ENCODE measurements at places on chromosomes 2 and 18. TPM values are rescaled to one million over a fixed set of nuclear protein-coding genes. Genes with fewer than 3 reads are reported as not detected.
A peak's percentile ranks its signal among the peaks of the same experiment; 100 is the strongest.

- H3K4me3 ChIP-seq = no peak overlapping the region
- no peak overlapping the region for H3K27ac ChIP-seq
- H3K27me3 ChIP-seq = peaks cover 28% of the 10 kb centered on the region
These were observed 917 bp upstream of the PRKAG3 start for GRCh38 chr2:218832520-218832919.

- H3K36me3 ChIP-seq = peaks cover 23% of the 10 kb centered on the region
- peaks cover 35% of the 10 kb centered on the region for H3K4me1 ChIP-seq
- H3K4me3 ChIP-seq = peak overlapping the region; percentile 84
- H3K27ac ChIP-seq = peak overlapping the region; percentile 89
- no peak for DNase-seq
- H3K27me3 ChIP-seq = no peaks in the 10 kb centered on the region
These were observed 872 bp downstream of the RDH14 start for GRCh38 chr2:18559531-18560030.

DNA sequence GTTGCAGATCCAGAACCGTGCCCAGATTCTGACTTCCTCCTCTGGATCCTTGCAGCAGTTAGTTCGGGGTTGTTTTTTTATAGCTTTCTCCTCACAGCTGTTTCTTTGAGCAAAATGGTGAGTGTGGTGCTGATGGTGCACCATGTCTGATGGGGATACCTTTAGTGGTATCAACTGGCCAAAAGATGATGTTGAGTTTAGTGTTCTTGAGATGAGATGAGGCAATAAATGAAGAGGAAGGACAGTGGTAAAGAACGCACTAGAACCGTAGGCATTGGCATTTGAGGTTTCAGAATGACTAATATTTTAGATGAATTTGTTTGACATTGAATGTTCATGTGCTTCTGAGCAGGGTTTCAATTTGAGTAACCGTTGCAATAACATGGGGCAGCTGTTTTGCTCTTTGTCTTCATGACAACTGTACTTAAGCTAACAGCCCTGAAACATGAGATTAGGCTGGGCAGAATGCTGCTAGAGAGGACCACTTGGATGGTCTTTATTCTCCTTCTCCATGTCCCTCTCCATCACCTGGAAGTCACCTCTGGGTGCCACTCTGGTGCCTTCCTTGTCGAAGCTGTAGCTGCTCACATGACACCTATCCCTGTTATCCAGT, 3.9 kb downstream of the CTLA4 start:
- H3K27ac ChIP-seq = peak overlapping the region; percentile 99
- H3K36me3 ChIP-seq = peaks cover 67% of the 10 kb centered on the region
- no peaks in the 10 kb centered on the region for H3K27me3 ChIP-seq
- DNase-seq = peak; percentile 69

GAREM1 gene
- total RNA-seq = 0.35 TPM

GRCh38 chr2:240911641-240912265, 5.6 kb downstream of the CROCC2 start:
- no peaks in the 10 kb centered on the region for H3K36me3 ChIP-seq
- H3K4me3 ChIP-seq = no peak overlapping the region
- H3K27ac ChIP-seq = no peak overlapping the region
- H3K4me1 ChIP-seq = no peaks in the 10 kb centered on the region

DNA sequence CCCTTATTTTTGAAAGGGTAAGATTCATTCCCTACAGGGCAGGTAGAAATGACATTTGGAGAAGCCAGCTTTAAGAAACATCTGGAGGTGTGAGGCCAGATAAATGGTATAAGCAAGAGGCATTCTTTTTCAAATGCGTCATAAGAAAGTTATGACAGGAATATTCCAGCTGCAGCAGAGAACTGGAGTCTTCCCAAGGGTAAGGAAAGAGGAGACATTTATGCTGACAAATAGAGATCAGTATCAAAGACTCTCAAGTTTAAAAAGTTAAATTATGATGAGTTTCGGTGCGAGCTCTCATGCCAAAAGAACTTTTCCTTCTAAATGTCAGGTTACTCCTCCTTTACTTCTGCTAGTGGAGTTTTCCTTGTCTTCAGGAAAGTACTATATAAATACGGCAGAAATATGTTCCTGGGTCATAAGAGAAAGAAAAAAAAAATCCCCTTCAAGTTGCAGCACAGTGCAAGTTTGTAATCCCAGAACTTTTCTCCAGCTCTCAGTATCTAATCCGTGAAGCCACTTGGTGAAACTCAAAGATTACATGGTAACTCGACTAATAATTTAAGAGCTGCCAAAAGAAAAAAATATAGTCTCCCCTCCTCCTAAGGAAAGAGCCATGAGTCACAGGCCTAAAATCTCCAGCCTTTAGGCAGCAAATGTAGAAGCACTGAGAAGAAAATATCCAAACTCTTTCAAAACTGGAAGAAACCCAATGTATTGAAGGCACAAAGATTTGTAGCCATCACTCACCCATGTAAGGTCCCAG, 428.1 kb downstream of the MEIS1 start:
- H3K36me3 ChIP-seq = no peaks in the 10 kb centered on the region
- H3K27me3 ChIP-seq = peaks cover 2% of the 10 kb centered on the region
- no peaks in the 10 kb centered on the region for H3K4me1 ChIP-seq
- no peak for DNase-seq
- no peak overlapping the region for H3K4me3 ChIP-seq
- H3K27ac ChIP-seq = no peak overlapping the region

GRCh38 chr2:43332653-43333052, 106.2 kb upstream of the ZFP36L2 start:
- H3K36me3 ChIP-seq = peaks cover 21% of the 10 kb centered on the region
- no peaks in the 10 kb centered on the region for H3K4me1 ChIP-seq
- no peak overlapping the region for H3K27ac ChIP-seq
- no peak overlapping the region for H3K4me3 ChIP-seq
- no peaks in the 10 kb centered on the region for H3K27me3 ChIP-seq

ALPI gene
- not detected for total RNA-seq

GRCh38 chr18:50128506-50129271, 66.3 kb downstream of the MYO5B start:
- no peak overlapping the region for H3K27ac ChIP-seq
- H3K36me3 ChIP-seq = no peaks in the 10 kb centered on the region
- DNase-seq = no peak
- H3K4me3 ChIP-seq = no peak overlapping the region
- H3K4me1 ChIP-seq = peaks cover 10% of the 10 kb centered on the region

DNA sequence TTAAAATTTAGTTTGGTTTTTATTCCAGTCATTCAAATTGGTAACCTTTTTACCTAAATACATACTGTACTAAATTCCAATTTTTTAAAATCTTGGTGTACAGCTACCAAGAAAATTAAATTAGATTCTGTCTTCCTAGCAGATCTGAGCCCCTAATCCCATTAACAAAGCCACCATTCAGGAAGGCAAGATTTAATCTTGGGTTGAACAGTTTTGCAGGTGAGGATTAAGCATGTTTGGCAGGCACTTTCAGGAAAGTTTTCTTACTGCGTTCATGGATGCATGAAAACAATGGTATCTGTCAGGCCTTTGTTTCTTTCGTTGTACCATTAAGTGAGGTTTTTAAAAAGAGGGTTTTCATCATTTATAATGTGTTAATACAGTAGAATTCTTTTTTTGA, 32.8 kb downstream of the ITPRID2 start:
- peaks cover 30% of the 10 kb centered on the region for H3K36me3 ChIP-seq
- H3K4me1 ChIP-seq = peaks cover 1% of the 10 kb centered on the region
- no peak for DNase-seq
- H3K27ac ChIP-seq = no peak overlapping the region

DNA sequence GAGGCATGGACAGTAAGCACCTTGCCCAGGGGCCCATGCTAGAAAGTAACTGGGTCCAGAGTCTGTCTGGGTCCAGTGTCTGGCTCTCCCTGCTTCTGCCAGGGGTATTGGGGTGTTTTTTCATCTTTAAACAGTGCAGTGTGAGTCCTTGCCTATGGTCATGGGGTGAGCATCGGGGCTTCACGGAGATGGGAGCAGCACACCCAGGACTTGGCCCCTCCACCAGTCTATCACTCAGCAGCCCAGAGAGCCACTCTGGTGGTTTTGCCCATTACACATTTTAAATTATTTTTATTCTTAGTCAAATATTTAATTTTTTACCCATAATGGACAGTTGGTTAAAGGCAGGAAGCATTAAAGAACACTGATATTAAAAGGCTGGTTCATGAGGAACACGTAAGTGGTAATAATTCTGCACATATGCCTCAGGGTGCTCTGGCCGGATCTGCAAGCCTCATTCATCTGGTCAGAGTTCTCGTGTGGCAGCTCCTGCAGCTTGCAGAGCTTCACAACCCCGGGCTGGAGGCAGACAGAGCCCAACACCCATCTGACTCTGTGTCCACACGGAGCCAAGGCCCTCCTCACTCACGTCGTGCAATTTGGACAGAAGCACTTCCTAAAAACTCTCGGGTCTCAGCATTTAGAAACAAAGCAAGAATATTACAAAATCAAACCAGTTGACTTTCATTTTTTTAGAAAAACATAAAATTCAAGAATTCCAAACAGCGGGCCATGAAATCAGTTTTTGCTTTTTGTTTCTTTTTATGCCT, 204.1 kb downstream of the CTIF start:
- no peak overlapping the region for H3K27ac ChIP-seq
- no peaks in the 10 kb centered on the region for H3K27me3 ChIP-seq
- DNase-seq = no peak
- no peak overlapping the region for H3K4me3 ChIP-seq
- no peaks in the 10 kb centered on the region for H3K4me1 ChIP-seq
- no peaks in the 10 kb centered on the region for H3K36me3 ChIP-seq

DNA sequence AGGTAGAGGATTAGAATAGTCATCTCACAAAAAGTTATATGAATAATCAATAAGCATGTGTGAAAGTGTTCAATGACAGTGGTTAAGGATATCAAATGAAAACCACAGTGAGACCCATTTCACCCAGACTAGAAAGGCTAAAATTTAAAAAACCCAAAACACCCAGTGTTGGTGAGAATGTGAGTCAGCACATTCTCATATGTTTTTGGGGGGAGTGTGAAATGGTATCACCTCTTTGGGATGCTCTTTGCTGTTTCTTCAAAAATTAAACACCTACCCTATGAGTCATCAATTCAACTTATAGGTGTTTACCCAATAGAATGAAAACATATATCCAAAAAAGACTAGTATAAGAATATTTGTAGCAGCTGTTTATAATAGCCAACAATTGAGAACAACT, 69.8 kb downstream of the MAP3K20 start:
- peaks cover 20% of the 10 kb centered on the region for H3K27me3 ChIP-seq
- no peak overlapping the region for H3K27ac ChIP-seq
- H3K4me1 ChIP-seq = peaks cover 7% of the 10 kb centered on the region
- no peak for DNase-seq
- H3K36me3 ChIP-seq = no peaks in the 10 kb centered on the region
- no peak overlapping the region for H3K4me3 ChIP-seq

IFT172 gene
- 12.7 TPM for total RNA-seq

UGT1A5 gene
- total RNA-seq = not detected

DNA sequence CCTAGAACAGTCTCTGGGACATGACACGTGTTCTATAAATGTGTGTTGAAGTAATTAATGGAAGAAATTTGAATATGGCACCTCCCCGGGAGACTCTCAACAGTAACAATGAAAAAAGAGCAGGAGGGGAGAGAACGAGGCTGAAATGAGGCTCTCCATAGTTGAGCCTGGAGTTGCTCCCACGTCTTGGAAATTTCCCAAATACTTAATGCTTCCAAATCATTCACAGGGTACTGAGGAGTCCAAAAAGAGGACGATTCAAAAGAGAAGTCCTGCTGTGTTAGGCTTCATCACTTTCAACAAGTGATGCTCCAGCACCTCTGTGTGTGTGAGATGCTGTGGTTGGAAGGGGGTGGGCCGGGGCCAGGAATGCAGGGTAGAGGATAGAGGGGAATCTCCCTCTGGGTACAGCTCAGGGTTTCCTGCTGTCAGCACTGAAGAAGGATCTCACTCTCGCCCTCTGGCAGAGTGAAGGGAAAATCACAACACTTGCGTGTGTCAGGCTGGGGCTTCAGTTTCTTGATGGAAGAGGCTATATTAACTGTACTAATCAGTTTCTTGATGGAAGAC, 18.1 kb upstream of the ZNF407 start:
- no peak overlapping the region for H3K27ac ChIP-seq
- no peak for DNase-seq
- peaks cover 18% of the 10 kb centered on the region for H3K27me3 ChIP-seq
- H3K36me3 ChIP-seq = no peaks in the 10 kb centered on the region
- H3K4me1 ChIP-seq = no peaks in the 10 kb centered on the region

DNA sequence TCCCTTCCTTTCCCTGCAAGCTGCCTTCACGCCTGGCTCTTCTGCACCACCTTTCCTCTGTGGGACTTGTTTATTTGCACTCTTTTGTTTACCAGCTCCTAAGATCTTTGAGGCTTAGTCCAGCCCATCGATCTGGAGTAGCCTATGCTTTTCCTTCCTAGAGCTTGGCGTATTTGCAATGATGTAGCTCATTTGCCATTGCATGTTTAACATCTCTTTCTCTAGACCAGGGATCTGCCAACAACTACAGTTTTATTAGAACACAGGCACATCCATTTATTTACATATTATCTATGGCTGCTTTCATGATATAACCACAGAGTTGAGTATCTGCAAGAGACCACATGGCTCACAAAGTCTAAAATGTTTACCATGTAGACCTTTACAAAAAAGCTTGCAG, 150.4 kb downstream of the RAPGEF4 start:
- no peaks in the 10 kb centered on the region for H3K36me3 ChIP-seq
- no peak overlapping the region for H3K4me3 ChIP-seq
- H3K27me3 ChIP-seq = peaks cover 5% of the 10 kb centered on the region
- H3K4me1 ChIP-seq = no peaks in the 10 kb centered on the region
- no peak overlapping the region for H3K27ac ChIP-seq
